ENCODE measurements at places on chromosomes 7 and 10.

- DNase-seq = no peak
Observed at GRCh38 chr10:44413416-44413815, 28.5 kb upstream of the CXCL12 start.

GRCh38 chr7:111004310-111004901 lies 86.5 kb upstream of the LRRN3 start:
- no peak for DNase-seq

GRCh38 chr7:79636849-79637248 lies 183.4 kb upstream of the MAGI2 start:
- no peak for DNase-seq

DNA sequence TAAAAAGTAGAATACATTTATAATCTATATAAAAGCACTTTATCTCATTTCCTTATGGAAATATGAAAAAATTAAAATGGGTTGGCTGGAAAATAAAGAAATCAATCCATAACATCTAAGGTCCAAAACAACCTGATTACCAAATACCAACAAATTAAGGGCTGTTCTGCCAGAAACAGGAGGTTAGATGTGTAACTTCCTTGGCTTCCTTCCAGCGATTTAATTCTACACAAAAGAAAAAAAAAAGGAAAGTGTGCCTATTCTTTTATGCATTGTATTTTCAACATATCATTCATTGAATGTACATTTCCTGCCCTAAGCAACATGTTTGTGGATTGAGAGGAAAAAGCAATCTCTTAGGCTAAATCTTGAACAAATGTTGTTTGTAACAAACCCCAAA lies 36.2 kb upstream of the USP6NL start:
- DNase-seq = peak; percentile 9

- no peak for DNase-seq
Observed at GRCh38 chr7:41584746-41585145, 118.1 kb downstream of the INHBA start.

GRCh38 chr10:30432622-30433305 lies 1.2 kb upstream of the MAP3K8 start:
- DNase-seq = no peak

DNA sequence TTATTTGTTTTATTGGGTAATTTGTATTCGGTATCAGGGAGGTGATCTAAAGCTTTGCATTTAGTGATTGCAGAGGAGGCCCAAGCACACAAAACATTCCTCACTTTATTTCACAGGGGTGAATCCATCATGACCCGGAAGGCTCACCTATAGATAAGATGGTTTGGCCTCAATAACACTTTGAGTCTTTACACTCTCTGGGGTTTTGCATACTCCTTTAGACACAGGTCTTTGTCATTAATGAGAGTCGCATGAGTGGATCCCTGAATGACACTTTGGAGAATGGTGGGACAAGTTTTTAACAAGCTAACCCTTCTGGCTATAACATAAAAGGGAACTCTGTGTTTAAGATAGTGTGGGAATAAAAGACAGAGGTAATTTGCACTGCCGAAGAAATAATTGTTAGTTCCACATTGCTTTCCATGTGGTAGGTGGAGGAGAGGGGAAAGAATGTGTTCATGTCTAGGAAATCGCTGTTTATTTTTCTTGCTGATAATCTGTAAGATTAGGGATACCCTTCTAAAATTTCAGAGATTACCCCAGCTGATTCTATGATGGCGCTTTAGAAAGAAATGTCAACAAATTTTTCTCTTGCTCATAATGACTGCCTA lies 455.8 kb downstream of the TFEC start:
- DNase-seq = no peak

GRCh38 chr10:94524146-94524545 lies 21.4 kb upstream of the HELLS start:
- no peak for DNase-seq

DNA sequence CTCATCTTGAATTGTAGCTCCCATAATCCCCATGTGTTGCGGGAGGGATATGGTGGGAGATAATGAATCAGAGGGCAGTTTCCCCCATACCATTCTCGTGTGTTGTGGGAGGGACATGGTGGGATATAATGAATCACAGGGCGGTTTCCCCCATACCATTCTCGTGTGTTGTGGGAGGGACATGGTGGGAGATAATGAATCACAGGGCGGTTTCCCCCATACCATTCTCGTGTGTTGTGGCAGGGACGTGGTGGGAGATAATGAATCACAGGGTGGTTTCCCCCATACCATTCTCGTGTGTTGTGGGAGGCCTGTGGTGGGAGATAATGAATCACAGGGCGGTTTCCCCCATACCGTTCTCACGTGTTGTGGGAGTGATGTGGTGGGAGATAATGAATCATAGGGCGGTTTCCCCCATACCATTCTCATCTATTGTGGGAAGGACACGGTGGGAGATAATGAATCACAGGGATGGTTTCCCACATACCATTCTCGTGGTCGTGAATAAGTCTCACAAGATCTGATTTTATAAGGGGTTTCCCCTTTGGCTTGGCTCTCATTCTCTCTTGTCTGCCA lies 271.0 kb downstream of the MAD1L1 start:
- DNase-seq = no peak

DNA sequence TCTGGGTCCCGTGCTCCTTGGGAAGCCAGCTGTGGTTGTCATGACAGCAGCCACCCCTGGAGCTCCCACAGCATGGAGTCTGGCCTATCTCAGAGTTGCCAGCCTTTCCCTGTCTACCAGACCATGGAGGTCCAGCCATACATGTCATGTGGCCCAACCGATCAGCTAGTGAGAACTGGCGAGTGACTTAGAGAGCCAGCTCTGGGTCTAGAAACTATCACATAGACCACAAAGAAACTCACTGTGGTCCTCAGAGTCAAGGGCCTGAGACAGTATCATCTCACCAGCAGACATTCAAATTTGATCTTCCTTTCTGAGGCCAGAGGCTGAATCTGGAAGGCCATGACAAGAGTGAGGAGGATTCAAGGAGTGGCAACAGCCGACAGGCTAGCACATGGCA lies 223.3 kb upstream of the GPR26 start:
- no peak for DNase-seq

GRCh38 chr7:142381727-142382390 lies 124.0 kb upstream of the PRSS58 start:
- DNase-seq = no peak

- no peak for DNase-seq
Observed at GRCh38 chr10:71068861-71069271, 143.5 kb upstream of the UNC5B start.

DNA sequence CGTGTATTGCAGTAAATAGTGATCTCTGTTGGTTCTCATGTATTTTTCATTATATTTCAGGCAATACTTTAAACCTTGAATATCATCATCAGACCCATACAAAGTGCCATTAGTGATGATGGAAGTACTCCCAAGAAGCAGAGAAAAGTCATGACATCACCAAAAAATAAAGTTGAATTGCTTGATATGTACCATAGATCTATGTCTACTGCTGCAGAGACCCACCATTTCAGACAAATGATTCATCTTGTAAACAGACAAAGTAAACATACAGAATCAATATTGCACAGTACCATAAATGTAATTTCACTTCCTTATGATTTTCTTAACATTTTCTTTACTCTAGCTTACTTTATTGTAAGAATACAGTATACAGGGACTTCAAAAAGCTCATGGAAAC lies 347.8 kb downstream of the IPMK start:
- DNase-seq = no peak

GRCh38 chr10:43822631-43823580 lies 174.2 kb upstream of the ZNF32 start:
- DNase-seq = no peak

GRCh38 chr10:53314876-53315275 lies 542.3 kb upstream of the MBL2 start:
- no peak for DNase-seq

DNA sequence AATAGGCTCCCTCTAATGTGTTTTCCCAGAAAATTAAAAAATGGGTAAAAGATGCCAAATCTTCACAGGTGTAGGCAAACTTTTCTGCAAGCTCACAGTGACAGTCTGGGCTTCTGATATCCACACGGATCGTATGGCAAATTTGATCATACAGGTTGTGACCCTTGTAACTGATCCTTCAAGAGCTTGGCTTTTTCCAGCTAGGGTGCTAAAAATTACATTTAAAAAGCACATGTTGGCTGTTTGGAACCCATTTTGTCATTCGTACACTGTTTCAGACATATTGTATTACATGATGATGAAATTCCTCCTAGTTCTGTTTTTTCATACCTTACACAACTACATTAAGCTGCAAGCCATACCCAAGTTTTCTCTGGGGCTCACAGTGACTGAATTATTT lies 138.7 kb downstream of the GFRA1 start:
- no peak for DNase-seq

- no peak for DNase-seq
Observed at GRCh38 chr7:129368389-129368986, 65.7 kb upstream of the STRIP2 start.

GRCh38 chr10:80266513-80266863 lies 23.0 kb downstream of the MAT1A start:
- no peak for DNase-seq

- DNase-seq = no peak
Observed at GRCh38 chr10:123462756-123463155, 203.4 kb upstream of the GPR26 start.

DNA sequence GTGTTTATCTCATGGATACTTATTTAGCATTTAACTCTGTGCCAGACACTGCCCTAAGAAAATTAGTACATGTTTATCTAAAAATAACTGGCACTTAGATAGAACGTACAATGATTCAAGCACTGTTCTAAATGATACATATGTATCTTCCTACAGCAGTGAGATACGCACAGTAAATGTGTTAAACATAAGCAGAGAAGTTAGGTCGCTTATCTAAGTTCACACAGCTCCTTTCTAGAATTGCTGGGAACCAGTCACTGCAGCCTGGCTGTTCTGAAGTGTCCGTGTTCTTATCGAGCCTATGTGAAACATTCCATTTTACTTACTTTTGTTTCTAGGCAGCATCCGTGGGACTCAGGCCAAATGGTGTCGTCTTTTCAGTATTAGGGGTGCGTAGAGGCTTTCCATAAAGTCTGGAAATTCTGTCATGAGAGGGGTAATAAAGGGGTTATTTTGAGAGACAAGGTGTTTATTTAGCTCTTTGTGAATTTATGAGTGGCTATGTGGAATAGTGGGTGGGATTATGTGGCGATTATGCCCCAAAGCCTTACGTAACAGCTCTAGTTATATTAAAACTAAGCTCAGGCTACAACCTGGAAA lies 186.9 kb downstream of the SND1 start:
- no peak for DNase-seq

GRCh38 chr7:16512097-16512496 lies 14.5 kb upstream of the LRRC72 start:
- no peak for DNase-seq

DNA sequence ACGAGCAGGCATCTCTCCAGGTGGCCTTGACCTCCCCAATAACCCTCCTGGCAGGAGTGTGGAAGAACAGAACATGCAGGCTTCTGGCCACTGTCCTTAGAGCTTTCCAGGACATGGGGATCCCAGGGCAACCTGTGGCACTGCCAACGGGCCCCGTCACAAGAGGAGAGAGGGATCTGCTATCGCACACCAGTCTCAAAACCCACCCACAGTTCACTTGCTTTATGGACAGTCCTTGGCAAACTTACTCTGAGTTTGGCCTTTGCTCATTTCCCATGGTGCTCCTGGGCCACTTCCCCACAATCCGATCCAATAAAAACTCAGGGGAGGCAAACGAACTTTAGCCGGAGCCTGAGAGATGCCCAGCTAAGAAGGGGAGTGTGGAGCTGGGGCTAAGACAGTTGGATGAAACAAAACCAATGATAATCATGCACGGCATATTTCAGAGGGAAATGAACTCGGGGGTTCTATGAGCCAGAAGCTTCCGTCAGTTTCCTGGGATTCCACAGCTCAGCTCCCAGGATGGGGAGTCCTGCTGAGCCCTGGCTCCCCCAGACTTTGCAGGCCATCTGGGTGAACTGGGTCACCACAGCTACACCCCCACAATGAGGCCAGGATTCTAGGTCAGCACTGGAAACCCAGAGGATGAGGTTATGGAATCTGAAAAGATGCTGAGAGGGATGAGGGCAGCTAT lies 158.4 kb downstream of the NEURL1 start:
- DNase-seq = no peak

DNA sequence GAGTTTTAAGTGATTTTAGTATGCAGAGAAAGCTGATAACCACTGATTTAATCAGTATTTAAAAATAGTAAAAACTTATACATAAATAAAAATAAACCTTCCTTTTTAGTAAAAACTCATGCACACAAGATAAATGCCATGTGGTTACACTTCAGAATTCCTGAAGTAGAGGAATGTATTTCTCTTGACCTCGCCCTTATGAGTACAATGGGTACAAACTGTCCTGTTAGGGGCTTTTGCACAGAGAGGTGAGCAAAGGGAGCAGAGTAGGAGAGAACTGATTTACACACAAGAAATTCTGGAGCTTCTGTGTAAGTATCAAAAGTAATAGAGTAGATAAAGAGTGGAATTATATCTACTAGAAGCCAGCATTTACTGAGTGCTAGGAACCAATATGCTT lies 279.6 kb downstream of the PPP1R3A start:
- DNase-seq = no peak

GRCh38 chr7:73893342-73894101 lies 32.6 kb downstream of the TMEM270 start:
- peak; percentile 51 for DNase-seq

- no peak for DNase-seq
Observed at GRCh38 chr7:77351539-77352004, 64.6 kb downstream of the GSAP start.

GRCh38 chr7:24457219-24457558 lies 116.1 kb upstream of the PALS2 start:
- no peak for DNase-seq

- no peak for DNase-seq
Observed at GRCh38 chr7:42605406-42606192, 306.3 kb downstream of the C7orf25 start.

DNA sequence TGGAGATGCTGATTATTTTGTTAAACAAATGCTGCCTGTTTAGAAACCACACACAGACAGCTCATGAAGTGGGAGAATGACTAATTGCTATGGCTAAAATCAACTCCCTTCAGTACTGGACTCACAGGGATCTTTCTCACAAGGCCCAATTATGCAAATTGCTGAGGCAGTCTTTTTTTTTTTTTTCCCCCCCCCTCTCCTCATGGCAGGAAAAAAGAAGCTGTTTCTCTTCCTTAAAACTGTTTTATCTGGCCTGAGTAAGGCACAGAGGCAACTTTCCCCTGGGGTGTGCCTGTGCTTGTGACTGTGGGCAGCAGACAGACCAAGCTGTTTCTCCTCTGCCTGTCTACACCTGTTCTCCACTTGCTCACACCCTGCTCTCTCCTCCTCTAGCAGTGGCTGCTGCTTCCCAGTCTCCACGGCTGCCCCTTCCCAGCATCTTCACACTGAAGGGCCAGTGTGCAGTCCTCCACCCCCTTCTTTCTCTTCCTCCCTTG lies 65.4 kb upstream of the STEAP1B start:
- no peak for DNase-seq

Data from NCI-H146 (cell line).